ENCODE measurements at places on chromosomes 2 and 18. TPM values are rescaled to one million over a fixed set of nuclear protein-coding genes. Genes with fewer than 3 reads are reported as not detected.

Gene STK11IP
- total RNA-seq = 6.7 TPM

Gene CPO
- total RNA-seq = not detected

Gene IL37
- not detected for total RNA-seq

Gene RELCH
- total RNA-seq = 45.5 TPM

Gene SLC1A4
- 8.1 TPM for total RNA-seq

Gene LMAN1
- total RNA-seq = 262 TPM

Gene KLHL30
- under 0.01 TPM for total RNA-seq

Gene MEP1B
- not detected for total RNA-seq

Gene HNMT
- 14.2 TPM for total RNA-seq

Gene ZNF516
- total RNA-seq = 9.7 TPM

Gene HOXD1
- total RNA-seq = not detected

Gene CHRND
- not detected for total RNA-seq

Gene CYP26B1
- not detected for total RNA-seq

Gene MYO5B
- total RNA-seq = 0.56 TPM

Gene SOX11
- 4.7 TPM for total RNA-seq

Gene CKAP2L
- 13.3 TPM for total RNA-seq

Gene PAX3
- not detected for total RNA-seq

Gene CD8B
- total RNA-seq = not detected

Gene RAB6C
- total RNA-seq = not detected

Gene IL36G
- total RNA-seq = not detected

Gene GDF7
- under 0.01 TPM for total RNA-seq

Gene PDK1
- total RNA-seq = 68.3 TPM

Gene SERPINB11
- not detected for total RNA-seq

Gene TEX44
- total RNA-seq = not detected

Gene ADAM23
- 3.9 TPM for total RNA-seq

Gene SOWAHC
- 4.8 TPM for total RNA-seq

Measured in IMR-90 (cell line).